AG09309 (cell line): ENCODE measurements at places on chromosomes 7 and 10.

DNA sequence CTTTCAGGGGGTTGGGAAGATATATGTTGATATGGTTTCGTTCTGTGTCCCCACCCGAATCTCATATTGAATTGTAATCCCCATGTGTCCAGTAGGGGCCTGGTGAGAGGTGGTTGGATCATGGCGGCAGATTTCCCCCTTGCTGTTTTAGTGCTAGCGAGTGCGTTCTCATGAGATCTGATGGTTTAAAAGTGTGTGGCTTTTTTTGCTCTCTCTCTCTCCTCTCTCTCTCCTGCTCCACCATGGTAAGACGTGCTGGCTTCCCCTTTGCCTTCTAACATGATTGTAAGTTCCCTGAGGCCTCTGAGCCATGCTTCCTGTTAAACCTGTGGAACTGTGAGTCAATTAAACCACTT is 68.4 kb upstream of the PDZD8 start:
- DNase-seq: no peak

- no peak for DNase-seq
Measured at GRCh38 chr10:98957801-98958200, 277.9 kb downstream of the HPSE2 start.

GRCh38 chr10:103553743-103554487 is 60.4 kb downstream of the NEURL1 start:
- DNase-seq: no peak

DNA sequence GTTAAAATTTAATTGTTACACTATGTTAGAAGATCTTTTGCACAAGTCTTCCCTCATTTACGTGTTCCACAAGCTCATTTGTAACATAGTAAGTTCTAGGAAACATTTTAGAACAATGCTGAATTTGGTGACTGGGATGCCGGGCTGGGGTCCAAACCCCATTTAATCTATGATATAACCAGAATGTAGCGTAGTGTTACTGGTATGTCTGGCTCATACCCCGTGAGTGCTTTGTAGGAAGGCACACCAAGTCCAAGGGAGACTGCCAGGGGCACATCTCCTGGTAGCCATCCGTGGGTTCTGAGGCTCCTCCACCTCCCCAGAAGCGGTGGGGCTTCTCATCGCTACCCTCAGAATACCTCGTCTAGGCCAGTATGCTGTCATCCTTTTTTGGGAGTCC is 21.3 kb upstream of the TMEM236 start:
- no peak for DNase-seq

GRCh38 chr10:5447056-5447455 is 34.7 kb downstream of the NET1 start:
- DNase-seq: no peak
